ENCODE measurements at places on chromosomes 4 and X. TPM values are rescaled to one million over a fixed set of nuclear protein-coding genes. Genes with fewer than 3 reads are reported as not detected.
A peak's percentile ranks its signal among the peaks of the same experiment; 100 is the strongest.

The CT83 gene
- not detected for polyA plus RNA-seq

The FAM133A gene
- polyA plus RNA-seq, result not detected

The ADH4 gene
- polyA plus RNA-seq, result not detected

DNA sequence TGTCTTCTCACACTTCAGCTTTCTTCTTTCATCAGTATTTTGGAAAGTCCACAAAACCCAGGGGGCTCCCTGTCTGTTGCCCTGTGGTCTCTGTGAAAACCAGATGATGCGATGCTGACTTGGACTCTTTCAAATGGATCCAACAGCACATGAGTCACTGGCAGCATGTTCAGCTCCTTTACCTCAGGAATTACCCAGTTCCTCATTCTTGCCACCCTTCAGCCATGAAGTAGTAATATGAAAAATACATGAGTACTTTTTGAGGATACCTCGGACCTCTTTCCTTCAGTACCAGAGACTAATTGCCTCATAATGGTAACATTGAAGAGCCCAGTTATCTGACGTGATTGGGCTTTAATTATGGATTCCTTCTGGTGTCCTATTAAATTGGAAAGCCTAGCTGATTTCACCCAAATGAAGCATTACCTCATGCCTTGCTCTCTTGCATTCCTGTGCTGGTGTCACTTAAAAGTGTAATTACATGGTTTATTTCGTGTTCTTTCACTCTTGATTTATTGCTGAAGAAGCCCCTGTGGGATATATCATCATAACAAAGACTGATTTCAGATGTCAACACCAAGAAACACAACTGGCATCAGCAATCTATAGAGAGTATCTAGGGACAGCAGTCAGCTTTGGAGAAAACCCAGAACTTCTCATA lies 63.4 kb downstream of the NFKB1 start:
- no peak overlapping the region for H3K4me3 ChIP-seq
- DNase-seq, result peak; percentile 91
- H3K27me3 ChIP-seq, result no peaks in the 10 kb centered on the region
- peak overlapping the region; percentile 65 for H3K27ac ChIP-seq
- peaks cover 36% of the 10 kb centered on the region for H3K36me3 ChIP-seq

DNA sequence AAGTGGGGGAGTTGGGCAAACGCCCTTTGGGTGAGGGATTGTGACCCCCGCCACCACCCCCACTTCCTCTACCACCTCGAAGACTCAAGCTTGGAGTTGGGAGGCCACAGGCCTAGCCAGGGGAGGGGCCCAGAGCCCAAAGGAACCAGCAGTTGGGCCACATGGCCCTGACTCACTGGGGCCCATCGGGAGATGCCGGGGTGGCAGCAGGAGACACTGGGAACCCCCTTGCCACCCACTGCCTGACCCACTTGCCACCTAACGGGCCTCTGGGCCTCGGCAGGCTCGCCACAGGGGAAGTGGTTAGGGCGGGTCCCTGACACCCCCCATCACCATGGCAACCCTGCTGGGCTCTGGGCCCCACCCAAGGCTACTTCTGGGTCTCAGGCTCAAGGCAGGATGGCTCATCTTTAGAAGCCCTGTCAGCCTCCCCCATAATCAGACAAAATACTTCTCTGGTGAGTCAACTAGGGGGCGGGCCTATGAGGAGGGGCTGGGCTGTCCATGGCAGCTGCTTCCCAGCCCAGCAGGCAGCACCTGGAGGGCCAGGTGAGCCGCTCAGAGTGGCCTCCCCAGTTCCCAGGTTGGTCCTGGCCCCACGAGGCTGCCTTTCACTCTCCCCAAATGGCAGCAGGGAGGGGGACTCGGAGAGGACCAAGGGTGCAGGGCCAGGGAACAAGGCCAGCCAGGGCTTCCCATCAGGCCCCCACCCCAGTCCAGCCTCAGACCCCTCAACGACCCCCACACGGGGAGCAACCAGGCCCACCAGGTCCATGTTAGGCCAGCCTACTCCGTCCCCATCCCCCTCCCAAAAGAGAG lies 5.6 kb downstream of the FLNA start:
- H3K36me3 ChIP-seq, result peaks cover 2% of the 10 kb centered on the region
- no peaks in the 10 kb centered on the region for H3K27me3 ChIP-seq
- peak overlapping the region; percentile 88 for H3K4me3 ChIP-seq
- H3K27ac ChIP-seq, result peak overlapping the region; percentile 80
- DNase-seq, result peak; percentile 60
- H3K4me1 ChIP-seq, result peaks cover 8% of the 10 kb centered on the region

GRCh38 chrX:148470324-148470723 lies 30.1 kb upstream of the AFF2 start:
- H3K4me1 ChIP-seq, result no peaks in the 10 kb centered on the region
- DNase-seq, result no peak
- no peak overlapping the region for H3K4me3 ChIP-seq
